ENCODE measurements at places on chromosomes 7 and 10.

- no peak overlapping the region for H3K4me3 ChIP-seq
- H3K36me3 ChIP-seq, result no peaks in the 10 kb centered on the region
- H3K27ac ChIP-seq, result no peak overlapping the region
- no peaks in the 10 kb centered on the region for H3K4me1 ChIP-seq
Measured at GRCh38 chr10:60614363-60614762, 163.9 kb upstream of the CDK1 start.

DNA sequence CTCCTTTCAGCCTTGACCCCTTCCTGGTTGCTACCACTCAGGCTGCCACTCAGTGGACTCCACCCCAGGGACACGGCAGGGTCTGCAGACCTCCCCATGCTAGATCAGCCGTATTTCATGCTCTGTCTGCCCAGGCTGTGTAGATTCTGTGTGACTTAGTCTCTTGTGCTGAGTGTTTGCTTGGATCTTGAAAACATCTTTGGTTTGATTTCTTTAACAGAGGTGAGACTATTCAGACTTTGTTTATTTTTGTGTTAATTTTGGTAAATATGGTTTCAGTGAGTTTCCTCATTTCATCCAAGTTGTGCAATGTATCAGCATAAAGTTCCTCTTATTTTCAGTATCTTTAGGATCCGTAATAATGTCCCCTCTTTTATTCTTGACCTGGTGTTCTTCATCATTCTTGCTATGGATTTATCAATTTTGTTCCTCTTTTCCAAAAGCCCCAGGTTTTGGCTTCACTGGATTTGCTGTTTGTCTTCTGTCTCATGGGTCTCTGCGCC lies 21.2 kb upstream of the PWWP2B start:
- no peak overlapping the region for H3K4me3 ChIP-seq
- no peak for DNase-seq
- no peaks in the 10 kb centered on the region for H3K4me1 ChIP-seq
- H3K27me3 ChIP-seq, result no peaks in the 10 kb centered on the region

DNA sequence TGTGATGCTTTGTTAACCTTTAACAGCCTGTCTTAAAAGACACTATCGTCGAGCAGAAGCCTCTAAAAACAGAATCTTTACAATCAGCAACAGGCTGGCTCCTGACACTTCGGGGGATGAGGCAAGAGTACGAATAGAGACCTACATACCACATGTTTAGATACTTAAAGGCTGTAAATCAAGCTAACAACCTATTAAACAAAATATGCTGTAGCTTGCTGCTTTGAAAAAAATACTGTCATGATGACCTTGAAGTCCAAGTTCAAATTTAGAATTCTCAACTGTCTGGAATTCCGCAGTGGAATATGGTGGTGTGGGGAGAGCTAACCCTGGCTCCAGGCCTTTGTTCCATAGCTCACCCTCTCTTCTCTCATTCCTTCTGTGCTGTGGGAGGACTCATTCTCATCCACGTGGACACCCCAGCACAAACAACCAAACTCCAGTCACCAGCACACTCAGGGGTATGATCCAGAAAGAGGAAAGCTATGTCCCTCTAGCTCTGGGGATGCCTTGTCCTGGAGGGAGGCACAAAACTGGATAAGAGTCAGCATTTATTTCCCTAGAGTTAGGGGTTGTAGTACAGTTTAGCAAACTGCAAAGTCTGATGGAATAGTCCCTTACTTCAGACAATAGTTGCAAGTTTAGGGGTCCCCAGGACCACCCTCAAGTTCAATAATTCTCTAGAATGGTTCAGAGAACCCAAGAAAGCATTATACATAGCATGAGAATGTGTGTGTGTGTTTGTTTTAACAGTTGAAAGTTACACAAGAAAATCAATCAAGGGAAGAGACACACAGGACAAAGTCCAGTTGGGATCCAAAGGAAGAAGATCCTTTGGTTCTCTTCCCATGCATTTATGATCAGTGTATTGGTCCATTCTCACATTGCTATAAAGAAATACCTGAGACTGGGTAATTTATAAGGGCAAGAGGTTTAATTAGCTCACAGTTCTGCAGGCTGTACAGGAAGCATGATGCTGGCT lies 196.1 kb upstream of the SVIL start:
- H3K27me3 ChIP-seq, result no peaks in the 10 kb centered on the region
- no peak overlapping the region for H3K4me3 ChIP-seq
- no peak for DNase-seq
- no peaks in the 10 kb centered on the region for H3K36me3 ChIP-seq
- no peaks in the 10 kb centered on the region for H3K4me1 ChIP-seq
- H3K27ac ChIP-seq, result no peak overlapping the region

GRCh38 chr7:791519-791918 lies 40.8 kb upstream of the SUN1 start:
- H3K4me1 ChIP-seq, result no peaks in the 10 kb centered on the region
- no peak overlapping the region for H3K27ac ChIP-seq
- no peaks in the 10 kb centered on the region for H3K36me3 ChIP-seq
- no peak for DNase-seq
- no peak overlapping the region for H3K4me3 ChIP-seq

GRCh38 chr7:55022002-55022985 lies 3.5 kb downstream of the EGFR start:
- H3K27ac ChIP-seq, result no peak overlapping the region
- H3K4me1 ChIP-seq, result peaks cover 1% of the 10 kb centered on the region

DNA sequence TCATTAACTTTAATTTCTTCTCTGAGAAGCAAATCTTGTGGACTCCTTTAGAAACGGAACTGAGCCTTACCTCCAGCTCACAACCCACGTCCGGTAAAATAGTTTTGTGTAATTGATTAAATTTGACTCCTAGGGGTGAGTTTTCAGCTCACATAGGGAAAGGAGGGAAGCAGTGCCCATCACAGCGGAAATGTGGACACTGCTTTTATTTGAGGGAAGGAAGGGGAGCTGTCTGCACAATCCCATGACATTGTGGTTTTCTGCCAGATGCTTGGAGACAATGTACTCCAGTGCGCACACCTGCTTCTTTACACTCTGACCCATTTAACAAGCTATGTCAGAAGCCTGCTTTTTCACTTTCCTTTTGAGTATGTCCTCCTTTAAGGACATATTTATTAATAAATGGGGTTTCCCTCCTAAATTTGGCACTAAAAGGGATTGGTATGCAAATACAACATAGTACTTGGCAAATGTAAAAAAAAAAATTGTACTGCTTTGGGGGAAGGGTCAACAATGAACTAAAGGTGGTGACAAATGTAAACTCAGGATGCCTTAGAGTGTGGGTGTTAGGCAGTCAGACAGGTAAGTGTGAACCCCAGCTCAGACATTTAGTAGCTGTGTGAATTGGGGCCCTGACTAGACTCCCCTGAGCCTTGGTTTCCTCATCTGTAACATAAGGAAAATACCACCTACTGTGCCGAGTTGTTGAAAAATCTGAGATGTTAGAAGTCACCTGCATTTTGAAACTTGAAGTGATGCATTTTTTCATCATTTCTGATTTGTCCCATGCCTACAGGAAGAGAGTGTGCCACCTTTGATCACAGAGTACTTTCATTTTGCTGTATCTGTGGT lies 90.2 kb upstream of the KLF6 start:
- no peak overlapping the region for H3K4me3 ChIP-seq
- no peaks in the 10 kb centered on the region for H3K27me3 ChIP-seq
- H3K36me3 ChIP-seq, result no peaks in the 10 kb centered on the region

DNA sequence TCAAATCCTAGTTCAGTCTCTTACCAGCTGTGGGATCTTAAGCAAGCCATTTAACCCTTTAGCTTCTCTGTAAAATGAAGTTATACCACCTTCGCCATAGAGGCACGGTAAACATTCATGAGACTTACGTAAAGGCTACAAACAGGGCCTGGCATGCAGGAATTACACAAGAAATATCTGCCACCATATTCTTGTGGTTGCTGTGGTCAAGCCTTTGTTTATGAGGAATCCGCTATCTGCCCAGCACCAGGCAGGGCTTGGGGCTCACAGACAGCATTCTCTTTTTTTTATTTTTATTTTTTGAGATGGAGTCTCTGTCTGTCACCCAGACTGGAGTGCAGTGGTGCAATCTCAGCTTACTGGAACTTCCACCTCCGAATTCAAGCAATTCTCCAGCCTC lies 9.9 kb downstream of the AIFM2 start:
- no peak overlapping the region for H3K4me3 ChIP-seq
- no peak for DNase-seq
- H3K27me3 ChIP-seq, result no peaks in the 10 kb centered on the region
